CD8-positive, alpha-beta memory T cell (primary cell): ENCODE measurements at places on chromosomes 6 and 20.

DNA sequence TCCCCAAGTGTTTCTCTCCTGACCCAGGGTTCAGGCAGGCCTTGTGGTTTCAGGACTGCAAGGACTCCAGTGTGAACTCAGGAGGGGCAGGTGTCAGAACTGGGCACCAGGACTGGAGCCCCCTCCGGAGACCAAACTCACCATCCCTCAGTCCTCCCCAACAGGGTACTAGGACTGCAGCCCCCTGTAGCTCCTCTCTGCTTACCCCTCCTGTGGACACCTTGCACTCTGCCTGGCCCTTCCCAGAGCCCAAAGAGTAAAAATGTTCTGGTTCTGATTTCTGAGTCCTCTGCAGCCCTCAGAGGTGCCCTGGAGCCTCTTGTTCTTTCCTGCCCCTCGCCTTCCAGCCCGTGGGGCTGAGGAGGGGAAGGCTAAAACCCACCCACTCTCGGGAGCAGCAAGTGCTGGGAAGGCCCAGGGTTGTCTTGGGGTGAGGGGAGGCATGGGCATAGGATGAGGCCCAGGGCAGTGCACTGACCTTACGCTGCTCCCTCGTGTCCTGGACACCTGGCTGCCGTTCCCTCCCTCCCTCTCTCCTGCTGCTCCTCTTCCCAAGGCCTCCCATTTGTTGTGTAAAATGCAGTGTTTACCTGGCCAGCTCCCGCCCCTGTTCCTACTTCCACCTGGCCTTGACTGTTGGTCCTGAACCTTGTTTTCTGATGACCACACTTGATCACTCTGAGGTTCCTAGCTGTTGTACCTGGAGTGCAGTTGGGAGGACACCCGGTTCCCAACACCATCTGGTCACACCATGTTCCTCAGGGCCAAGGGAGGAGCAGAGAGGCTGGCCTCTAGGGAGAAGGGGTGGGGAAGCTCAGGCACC lies 9.9 kb downstream of the CNPY3 start:
- no peak for DNase-seq

DNA sequence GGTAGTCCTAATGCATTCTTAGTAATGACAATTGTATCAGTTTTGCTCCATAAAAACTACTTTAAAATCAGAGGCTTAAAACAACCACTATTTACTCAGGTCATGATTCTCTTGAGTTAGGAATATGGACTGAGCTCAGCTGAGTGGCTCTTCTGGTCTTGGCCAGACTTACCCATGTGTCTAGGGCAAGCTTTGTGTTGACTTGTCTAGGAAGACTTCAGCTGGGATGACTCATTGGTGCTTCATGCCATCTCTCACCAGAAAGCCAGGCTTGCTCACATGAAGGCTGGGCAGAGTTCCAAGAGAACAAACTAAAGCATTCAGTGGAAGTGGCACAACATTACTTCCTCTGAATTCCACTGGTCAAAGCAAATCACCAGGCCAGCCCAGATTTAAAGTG lies 155.3 kb downstream of the DHX35 start:
- no peak for DNase-seq

- peak; percentile 4 for DNase-seq
Measured at GRCh38 chr6:71190809-71191208, 97.8 kb upstream of the OGFRL1 start.

- no peak for DNase-seq
Measured at GRCh38 chr6:113599444-113599843, 257.7 kb upstream of the MARCKS start.

- DNase-seq, result no peak
Measured at GRCh38 chr20:15236812-15237211, 899.4 kb upstream of the FLRT3 start.

GRCh38 chr20:18361678-18362077 lies 73.4 kb downstream of the ZNF133 start:
- no peak for DNase-seq

DNA sequence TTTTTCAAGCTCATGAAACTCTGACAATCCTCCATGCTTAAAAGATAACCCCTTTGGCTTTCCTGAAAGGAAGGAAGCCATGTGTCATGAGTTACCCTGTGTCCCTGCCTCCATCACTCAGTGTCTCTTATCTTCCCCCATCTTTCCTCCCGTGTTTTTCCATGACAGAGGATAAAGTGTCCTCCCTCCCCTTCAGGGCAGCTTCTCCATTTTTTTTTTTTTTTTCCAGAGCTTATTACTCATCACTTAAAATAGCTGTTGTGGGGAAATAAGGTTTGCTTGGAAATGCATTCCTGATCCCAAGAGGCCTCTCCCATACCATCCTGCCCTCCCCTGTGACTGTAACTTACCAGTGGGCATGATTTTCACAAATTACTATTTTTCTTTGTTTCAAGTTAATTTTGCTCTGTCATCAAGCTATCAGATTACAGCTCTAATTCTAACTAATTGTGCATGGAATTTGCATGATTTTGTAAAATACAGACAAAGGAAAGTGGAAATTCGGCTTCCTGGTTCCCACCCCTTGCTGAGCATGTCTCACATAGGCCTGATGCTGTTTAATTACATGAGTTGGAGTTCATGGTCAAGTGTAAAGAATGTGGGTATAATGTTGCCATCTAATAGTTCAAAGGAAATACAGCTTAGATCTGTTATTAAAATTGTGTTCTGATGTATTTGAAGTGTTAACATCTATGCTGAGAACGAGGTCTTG lies 614.5 kb upstream of the FLRT3 start:
- DNase-seq, result no peak

DNA sequence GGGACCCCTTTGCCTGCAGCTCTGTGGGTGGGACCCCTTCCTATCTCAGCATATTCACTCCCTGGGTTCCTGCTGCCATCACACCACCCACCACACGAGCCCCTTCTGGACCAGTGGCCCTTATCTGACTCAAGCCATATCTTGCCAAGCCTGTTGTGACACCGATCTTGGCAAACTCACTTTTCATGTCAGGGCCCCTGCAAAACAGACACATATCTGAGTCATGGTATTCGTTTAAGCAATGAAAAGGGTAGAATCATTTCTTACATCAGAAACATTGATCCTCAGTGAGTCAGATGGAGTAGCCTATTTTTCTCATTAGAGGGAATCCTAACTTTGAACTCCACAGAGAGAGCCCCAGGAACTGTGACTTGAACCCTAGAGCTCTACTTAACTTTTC lies 10.6 kb downstream of the RAET1E start:
- no peak for DNase-seq

GRCh38 chr20:6994452-6994851 lies 227.0 kb downstream of the BMP2 start:
- DNase-seq, result no peak

- DNase-seq, result no peak
Measured at GRCh38 chr6:11460837-11461661, 76.5 kb upstream of the TMEM170B start.

GRCh38 chr6:17167327-17167979 lies 65.6 kb downstream of the STMND1 start:
- DNase-seq, result no peak

DNA sequence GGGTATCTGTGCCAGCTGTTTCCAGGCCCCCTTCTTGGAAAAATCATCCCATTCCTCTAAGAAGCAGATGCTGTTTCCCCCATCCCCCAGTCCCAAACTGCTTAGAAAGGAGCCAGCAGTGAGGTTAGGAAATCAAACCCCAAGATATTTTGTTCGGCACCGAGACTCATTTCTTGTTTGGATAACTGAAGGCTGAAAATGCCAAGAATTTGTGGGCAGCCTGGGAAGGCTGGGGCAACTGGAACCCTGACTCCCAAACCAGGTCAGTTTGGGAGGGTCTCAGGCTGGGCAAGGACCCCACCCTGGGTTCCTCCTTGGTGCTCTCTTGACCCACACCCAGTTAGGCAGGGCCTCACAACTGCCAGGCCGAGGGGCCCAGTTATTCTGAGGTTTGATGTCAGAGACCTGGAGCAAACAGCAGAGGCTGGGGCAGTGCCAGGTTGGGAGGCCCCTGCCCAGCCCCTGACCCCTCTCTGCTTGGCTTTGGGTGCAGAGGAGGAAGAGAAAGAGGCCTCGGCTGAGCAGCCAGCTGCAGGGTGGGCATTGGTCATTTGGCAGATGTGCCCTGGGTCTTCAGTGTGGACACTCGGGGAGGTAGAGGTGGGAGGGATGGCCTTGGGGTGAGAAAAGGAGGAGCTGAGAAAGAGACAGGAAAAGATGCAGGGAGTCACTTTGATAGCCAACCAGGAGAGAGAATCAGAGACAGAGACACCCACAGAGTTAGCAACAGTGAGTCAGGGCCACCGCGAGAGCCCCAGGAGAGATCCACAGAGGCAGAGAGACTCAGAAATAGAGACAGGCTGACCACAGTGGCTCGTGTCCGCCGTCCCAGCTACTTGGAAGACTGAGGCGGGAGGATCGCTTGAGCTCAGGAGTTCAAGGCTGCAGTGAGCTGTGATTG lies 5.0 kb downstream of the ANGPT4 start:
- DNase-seq, result no peak

- DNase-seq, result no peak
Measured at GRCh38 chr20:2919518-2920245, 46.4 kb downstream of the PTPRA start.

DNA sequence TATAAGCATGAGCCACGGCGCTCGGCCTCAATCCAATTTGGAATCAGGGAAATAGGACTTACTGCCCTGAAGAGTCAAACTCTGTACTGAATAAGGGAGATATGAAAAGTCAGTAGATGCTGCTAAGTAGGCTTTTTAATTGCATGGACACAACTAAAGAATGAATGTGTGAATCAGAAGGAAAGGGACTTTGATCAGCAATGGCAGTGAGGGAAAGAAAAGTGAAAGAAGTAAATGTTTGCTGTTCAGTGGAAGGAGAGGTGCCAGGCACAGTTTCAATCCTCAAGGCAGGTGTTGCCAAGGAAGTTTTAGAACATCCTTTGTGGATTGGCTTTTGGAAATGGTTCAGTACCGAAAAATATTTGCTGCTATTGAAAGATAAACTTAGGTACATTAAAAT lies 62.2 kb upstream of the GCM1 start:
- DNase-seq, result no peak

DNA sequence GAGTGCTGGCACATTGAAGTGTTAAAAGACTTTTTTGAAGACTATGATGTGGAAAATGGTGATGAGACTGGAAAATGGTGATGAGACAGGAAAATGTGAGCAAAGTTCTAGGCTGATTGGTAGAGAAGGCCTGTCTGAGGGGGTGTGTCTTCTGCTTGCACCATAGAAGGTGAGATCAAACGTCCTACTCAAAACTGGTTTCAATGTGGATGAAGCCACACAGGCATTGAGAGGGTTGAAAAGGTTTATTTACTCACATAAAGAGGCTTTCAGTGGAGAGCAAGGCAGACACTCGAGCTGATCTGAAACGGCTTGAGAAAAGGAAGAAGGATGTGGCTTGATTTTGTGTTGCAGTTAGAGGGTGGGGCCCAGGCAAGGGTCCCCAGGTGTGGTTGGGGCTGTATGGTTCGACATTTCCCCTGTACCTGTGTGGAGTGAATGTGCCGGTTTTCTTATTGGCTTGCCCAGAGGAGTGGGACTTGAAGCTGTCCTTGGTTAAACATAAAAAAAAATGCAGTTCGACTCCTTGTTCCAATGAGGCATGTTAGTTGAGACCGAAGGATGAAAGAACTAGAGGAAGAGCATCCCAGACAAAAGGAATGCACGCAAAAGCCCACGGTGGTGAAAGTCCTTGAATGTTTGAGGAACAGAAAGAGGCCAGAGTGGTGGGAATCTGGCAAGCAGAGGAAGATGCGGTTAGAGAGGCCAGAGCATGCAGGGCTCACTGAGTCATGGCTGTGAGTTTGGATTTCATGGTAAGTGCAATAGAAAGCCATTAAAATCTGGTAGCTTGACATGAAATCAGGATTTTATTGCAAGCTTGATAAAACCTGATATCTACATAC lies 172.3 kb downstream of the EPM2A start:
- no peak for DNase-seq

DNA sequence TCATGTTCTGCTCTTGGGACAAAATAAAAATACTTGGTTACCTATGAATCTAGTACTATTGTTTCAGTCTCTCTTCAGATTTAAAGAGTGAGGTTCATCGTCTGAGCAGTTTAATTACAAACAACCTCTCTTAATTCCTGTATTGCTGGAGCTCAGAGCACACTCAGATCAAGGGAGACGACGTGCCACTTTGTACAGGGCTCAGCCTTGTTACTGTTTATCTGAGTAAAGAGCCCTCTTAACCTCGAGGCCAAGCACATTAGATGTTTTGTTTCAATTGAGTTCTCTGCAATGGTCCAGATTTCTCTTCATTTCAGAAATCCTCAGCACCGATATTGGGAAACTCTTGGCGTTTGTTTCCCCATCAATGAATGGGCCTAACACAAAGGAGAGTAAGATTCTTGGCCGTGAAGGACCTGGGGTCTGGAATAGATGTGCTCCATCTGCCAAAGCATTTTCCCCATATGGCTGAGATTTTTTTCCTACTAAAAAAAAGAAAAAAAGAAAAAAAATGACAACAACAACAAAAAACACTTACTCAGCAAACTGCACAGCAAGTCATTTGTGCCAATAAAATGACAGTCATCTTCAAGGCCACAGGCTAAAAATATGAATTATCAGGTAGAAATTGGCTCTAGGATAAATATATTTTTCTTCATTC lies 82.6 kb upstream of the CCN6 start:
- no peak for DNase-seq

GRCh38 chr6:5142915-5143314 lies 57.8 kb downstream of the PPP1R3G start:
- DNase-seq, result no peak

DNA sequence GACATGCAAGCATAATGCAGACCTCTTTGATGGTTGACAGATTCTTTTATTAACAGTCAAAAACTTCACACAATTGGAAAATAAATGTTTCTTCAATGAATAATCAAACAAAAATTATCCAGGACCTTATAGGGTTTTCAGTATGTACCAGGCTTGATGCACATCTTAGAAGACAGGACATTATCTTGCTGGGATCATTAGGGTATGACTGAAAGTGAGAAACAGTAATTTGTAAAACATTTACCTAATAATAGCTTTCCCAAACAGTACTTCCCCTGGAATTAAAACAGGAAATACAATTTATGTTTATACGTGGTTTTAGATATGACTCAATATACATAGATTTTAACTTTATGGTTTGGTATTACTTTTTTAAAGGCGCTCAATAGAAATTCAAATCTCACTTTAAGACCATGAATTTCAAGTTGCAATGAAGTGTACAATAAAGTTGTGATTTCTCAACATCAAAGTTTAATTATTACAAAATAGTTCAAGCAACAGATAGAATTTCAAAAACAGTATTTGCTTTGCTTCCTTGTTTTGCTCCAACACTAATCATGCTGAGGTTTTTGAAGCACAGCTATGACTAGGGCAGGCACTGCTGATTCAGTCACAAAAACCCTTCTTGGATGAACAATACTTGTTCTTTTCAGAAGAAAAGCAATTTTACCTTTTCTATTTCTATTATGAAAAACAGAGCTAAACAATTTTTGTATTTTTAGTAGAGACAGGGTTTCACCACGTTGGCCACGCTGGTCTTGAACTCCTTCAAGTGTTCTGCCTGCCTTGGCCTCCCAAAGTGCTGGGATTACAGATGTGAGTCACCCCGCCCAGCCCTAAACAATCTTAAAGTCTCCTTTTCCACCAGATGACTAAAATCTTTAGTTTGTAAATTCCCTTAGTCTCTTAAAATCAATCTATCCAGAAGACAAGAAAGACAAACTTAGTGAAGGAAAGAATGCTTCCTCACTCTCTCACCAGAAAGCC lies 13.7 kb downstream of the SOD2 start:
- DNase-seq, result no peak
